ENCODE measurements at places on chromosomes 11 and 22. TPM values are rescaled to one million over a fixed set of nuclear protein-coding genes. Genes with fewer than 3 reads are reported as not detected.

The RDX gene
- 65.2 TPM for total RNA-seq

The ASCL2 gene
- not detected for total RNA-seq

The HEPHL1 gene
- 0.30 TPM for total RNA-seq

The GUCD1 gene
- total RNA-seq: 153 TPM

The CENATAC gene
- total RNA-seq: 13.5 TPM

The SIDT2 gene
- 22.7 TPM for total RNA-seq

The CBY1 gene
- total RNA-seq: 16.1 TPM

The PGM2L1 gene
- 11.4 TPM for total RNA-seq

The CCDC116 gene
- total RNA-seq: 0.08 TPM

The MUC2 gene
- total RNA-seq: not detected

The KCNK4 gene
- not detected for total RNA-seq

The KDELR3 gene
- 121 TPM for total RNA-seq

The OR51E1 gene
- not detected for total RNA-seq

The CYP2D6 gene
- total RNA-seq: 0.12 TPM

The GLYATL2 gene
- not detected for total RNA-seq

The MAJIN gene
- not detected for total RNA-seq

The DCDC1 gene
- 0.08 TPM for total RNA-seq

The OR52A1 gene
- not detected for total RNA-seq

All from smooth muscle cell of the coronary artery (primary cell).